NCI-H187 treated with DMSO at 0.1 percent for 48 hours (cell line): ENCODE measurements at places on chromosomes 11 and 22.

DNA sequence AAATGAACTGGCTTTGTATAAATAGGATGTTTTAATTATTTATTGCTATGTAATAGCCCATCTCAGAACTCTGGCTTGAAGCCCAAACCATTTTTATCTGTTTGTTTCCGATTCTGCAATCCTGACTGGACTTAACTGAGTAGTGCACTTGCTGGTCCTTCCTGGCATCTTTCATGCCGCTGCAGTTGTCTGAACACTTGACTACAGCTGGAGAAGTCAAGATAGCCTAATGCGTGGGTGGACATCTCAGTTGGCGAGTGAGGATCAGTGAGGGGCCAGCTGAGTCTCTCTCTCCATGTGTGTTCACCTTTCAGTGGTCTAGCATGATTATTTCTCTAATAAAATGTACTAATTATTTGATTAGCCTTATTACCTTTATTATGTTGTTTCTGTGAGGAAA lies 105.8 kb downstream of the PRMT3 start:
- DNase-seq, result no peak

GRCh38 chr11:118933486-118933885 lies 7.8 kb upstream of the BCL9L start:
- no peak for DNase-seq

GRCh38 chr22:44245438-44245837 lies 64.7 kb downstream of the PARVG start:
- DNase-seq, result no peak

- DNase-seq, result no peak
These were observed 926 bp downstream of the PRR5L start for GRCh38 chr11:36296884-36297543.

DNA sequence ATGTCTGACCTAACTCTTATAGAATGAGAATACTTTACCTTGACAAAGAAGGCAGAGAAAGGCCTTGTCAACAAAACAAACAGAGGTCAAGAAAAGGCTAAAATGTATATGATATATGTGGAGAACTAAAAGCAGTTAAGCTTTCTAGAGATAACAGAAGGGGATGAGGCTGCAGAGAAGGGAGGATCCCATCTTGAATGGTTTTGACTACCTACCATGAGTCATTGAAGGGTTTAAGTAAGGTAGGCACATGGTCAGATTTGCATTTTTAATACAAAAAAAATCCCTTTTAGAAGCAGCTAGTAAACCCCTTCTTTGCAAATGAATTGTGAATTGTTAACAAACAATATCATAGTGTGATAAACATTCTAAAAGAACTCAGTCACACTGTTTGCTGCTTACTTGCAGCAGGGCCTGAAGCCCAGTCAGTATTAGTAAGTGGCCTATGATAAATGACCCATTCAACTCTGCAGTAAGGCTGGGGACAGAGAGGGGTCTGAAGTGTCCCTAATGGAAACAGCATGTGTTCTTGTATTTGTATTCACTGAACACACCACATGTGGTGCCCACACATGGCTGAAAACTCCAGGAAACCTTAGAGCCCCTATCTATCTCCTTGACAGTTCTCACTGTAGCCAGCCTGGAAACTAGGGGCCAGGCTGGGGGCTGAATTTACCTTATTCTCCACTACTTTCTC lies 328.8 kb upstream of the PITPNB start:
- DNase-seq, result peak; percentile 52

DNA sequence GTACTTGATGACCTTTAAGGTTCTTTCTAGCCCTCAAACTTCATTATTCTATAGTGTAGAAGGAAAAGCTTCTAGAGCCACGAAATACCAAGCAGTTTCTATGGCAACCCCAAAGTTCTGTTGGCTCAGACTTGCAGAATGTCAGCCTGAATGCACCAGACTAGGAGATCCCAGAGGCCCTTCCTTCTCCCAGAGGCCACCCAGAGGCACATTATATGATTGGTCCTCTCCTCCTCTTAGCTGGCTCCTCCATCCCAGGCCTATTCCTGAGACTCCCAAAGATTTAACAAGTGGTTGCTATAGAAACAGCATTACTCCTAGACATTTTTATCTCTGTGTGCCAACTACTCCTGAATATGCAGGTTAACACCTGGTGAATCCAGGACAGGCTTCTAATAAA lies 69.2 kb upstream of the CCDC90B start:
- no peak for DNase-seq

- no peak for DNase-seq
These were observed 85.0 kb downstream of the RPL27A start for GRCh38 chr11:8767466-8768142.

- no peak for DNase-seq
These were observed 1.6 kb downstream of the PTPRCAP start for GRCh38 chr11:67435727-67436458.

DNA sequence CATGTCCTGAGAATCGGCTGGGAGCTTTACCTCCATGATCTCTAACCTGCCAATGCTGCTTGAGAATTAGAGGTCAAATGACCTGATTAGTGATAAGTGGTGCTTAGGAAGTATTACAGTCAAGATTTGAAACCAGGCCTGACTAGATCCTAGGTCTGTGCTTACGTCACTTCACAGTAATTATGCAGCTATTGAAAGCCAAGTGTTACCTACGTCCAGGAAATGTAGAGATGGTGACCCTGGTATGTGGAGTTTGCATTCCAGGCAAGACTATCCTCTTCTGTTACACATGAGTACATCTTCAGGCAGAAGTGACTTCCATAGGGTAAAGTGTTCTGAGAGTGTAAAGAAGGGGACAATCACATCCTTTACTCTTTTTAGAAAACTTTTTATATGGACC lies 530.4 kb upstream of the TENM4 start:
- no peak for DNase-seq
